Stimulated activated CD4-positive, alpha-beta T cell treated with anti-CD3 and anti-CD28 coated beads, Interleukin-12 subunit alpha, Interleukin-12 subunit beta, amount 100 ng/mL, for 48 hours (primary cell): ENCODE measurements at places on chromosomes 13 and 19.

DNA sequence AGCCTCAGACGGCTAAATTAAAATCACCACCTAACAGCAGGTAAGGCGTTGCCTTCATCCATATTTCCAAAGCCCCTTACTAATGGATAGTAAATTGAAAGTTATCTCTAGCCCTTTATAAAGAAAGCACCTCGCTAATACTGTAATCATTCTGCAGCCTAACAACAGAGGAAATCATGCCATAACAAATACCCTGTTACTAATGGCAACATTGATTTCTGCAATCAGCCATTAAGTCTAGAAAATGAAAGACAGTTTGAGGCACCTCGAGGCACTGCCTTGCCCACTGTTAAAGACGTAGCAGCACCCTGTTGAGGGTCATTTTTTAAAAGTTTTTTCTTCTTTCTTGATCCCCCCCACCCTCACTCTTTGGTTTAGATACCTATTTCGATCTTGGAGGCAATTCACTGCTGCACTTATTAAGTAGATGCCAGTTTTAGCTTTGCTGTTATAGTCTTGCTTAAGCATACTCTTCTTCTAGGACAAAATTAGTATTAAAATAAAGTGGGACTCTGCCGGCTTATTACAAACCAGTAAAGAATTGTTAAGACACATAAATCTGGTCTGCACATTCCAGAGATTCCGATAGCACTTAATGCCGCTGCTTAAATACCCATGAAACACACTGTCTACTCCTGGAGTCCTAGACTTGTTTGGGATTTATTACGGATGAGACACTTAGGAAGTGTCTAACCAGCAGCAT lies 74.8 kb downstream of the ZNF536 start:
- DNase-seq, result no peak

- no peak for DNase-seq
These were observed 48.5 kb upstream of the TUBGCP3 start for GRCh38 chr13:112636401-112636975.

- DNase-seq, result no peak
These were observed 123.1 kb downstream of the CDK8 start for GRCh38 chr13:26377038-26377437.

DNA sequence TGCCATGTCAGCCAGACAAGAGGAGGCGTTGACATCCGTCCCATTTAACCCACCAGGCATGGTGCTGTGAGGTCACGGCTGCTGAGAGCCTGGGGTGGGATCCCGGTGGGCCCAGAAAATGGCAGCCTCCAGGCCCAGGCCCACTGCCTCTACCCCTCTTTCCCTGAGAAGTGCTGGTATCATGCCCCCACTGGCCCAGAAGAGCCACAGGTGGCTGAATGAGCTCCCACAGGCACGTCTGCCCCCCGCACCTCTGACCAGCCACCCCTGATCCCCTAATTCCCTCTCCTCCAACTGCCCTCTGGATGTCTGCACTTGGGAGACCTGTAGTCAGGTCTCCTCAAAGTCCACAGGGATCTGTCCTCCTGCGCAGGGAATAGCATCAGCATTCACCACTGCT lies 37.3 kb upstream of the KCTD15 start:
- no peak for DNase-seq

DNA sequence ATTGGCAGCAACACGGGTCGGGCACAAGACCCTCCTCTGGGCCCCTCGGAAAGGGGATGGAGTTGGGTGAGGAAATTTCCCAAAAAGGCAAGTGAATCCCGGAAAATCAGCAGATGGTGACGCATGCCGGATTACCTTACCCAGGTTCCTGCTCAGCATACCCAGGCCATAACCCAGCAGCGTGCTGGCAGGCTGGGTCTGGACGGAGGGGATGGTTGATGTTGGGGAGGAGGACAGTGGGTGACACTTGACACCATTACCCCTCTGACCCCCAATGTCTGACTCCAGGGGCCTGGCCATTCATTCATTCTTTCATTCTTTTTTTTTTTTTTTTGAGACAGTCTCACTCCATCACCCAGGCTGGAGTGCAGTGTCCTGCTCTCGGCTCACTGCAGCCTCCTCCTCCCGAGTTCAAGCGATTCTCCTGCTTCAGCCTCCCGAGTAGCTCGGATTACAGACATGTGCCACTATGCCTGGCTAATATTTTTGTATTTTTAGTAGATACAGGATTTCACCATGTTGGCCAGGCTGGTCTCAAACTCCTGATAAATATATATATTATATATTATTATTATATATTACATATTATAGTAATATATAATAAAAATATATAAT lies 799 bp downstream of the PVR start:
- DNase-seq, result peak; percentile 4

GRCh38 chr13:19601749-19602725 lies 31.4 kb upstream of the MPHOSPH8 start:
- no peak for DNase-seq

GRCh38 chr19:17112700-17113099 lies 37.1 kb downstream of the MYO9B start:
- no peak for DNase-seq

DNA sequence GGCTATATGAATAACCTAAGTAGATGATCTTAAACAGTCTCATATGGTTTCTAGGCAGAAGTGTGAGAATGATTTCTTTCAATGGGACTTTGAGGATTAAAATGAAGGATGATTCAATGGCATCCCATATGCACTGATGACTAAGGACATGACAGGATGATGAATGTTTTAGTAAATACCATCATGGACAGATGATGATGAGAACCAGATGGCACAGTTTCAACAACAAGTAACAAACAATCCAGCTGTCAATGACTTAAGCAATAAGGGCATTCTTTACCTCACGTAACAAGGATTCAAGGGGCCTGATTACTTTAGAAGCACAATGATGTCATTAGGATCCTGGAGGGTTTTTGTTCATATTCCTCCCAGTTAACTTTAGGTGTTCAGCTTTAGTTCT lies 2678.4 kb downstream of the PCDH9 start:
- no peak for DNase-seq

- no peak for DNase-seq
These were observed 8.8 kb downstream of the EDNRB start for GRCh38 chr13:77909827-77910226.

DNA sequence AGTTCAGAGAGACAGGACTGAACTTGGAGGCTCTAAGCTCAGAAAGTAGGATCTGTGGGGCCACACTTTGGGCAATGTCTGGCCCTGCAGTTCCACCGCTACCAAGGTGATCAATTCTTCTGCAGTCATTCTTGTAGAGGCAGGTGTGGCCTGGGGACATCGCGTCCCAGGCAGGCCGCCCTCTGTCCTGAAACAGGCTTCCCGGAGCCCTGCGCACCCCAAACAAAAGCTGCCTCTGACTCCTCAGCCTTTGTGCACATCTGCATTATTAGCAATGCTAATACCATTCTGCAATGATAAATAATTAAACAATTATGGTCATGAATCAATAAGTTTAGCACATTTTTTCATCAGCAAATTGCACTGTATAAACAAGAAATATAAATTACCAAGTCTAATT lies 160.2 kb downstream of the URI1 start:
- DNase-seq, result no peak

DNA sequence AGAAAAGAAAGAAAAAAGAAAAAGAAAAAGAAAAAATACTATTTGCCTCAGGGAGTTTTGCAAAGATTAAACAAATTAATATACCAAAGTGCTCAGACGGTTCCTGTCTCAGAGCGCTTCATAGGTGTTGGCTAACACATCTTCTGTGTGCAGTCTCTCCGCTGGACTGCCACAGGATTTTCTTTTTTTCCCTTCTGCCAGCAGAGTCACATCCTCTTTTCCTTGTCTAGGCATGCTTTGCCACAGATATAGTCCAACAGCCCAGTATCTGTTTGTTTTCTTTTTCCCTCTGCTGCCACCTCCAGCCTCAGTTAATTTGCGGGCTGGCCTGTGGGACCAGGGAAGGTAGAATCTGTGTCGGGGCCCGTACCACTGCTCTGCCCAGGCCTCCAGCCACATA lies 3.4 kb upstream of the URAD start:
- DNase-seq, result no peak

DNA sequence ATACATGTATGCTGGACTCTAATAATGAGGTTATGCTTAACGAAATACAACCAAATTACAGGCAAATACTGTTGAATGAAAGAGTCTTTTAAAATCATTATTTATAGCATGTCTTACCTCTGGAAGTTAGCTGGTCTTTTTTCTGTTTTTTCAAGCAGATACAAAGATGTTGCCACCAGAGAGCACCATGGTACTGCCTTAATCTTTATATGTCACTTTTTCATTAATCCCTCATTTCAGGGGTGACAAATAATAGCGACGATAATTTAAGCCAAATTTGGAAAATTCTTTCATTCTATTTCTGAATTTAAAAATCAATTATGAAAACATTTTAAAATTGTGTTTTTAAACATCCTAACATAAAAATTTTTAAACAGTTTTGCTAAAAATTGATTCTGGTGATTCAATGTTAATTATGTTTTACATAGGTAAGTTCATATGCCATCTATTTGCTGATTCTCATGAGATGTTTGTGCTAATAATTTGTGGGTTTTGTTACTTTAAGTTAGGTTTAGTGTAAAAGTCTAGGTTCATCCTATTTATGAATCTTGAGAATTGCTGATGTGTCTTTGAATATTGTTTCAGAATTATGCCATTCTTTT lies 379.3 kb upstream of the SGCG start:
- no peak for DNase-seq

DNA sequence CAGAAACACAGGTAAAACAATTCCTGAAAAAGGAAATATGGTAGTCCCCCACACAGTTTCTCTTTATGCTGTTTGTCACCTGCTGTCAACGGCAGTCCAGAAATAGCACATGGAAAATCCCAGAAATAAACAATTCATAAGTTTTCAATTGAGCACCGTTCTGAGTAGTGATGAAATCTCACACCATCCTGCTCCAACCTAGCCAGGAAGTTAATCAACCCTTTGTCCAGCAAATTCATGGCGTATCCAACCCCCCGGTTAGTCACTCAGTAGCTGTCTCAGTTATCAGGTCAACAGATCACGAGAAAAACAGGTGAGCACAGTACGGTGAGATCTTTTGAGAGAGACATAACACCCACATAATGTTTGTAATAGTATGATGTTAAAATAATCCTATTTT lies 74.2 kb downstream of the TUBGCP3 start:
- no peak for DNase-seq

GRCh38 chr13:25598421-25598820 lies 226.6 kb downstream of the ATP8A2 start:
- no peak for DNase-seq

DNA sequence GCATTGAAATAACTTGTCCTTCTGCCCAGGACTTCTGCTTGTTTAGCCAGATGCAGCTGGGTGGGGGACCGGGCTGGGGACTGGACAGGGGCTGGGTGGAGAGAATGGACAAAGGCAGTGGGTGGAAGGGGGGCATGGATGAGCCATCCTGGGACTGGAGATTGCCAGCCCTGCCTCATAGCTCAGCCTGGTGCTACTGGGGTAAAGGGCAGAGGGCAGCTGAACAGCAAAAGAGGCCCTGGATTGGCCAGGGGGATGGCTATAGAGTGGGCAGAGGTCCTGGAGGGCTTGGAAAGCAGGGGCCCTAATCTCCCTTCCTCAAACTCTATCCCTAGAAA lies 17.7 kb upstream of the PLAUR start:
- no peak for DNase-seq

DNA sequence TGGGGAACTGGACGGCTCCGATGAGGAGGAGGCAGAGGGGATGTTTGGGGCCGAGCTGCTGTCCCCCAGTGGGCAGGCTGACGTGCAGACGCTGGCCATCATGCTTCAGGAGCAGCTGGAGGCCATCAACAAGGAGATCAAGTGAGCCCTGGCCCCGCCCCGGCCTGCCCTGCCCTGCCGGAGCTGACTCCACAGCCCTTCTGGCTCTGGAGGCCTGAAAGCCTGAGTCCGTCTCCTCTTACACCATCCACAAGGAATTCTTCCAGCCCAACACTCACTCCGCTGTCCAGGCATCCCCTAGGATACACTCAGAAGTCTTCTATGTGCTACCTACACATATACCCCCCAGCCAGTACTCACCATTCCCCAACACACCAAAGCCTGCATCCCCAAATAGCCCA lies 17.4 kb downstream of the PPFIA3 start:
- no peak for DNase-seq

- DNase-seq, result no peak
These were observed 31.4 kb upstream of the TPTE2 start for GRCh38 chr13:19592657-19593180.

DNA sequence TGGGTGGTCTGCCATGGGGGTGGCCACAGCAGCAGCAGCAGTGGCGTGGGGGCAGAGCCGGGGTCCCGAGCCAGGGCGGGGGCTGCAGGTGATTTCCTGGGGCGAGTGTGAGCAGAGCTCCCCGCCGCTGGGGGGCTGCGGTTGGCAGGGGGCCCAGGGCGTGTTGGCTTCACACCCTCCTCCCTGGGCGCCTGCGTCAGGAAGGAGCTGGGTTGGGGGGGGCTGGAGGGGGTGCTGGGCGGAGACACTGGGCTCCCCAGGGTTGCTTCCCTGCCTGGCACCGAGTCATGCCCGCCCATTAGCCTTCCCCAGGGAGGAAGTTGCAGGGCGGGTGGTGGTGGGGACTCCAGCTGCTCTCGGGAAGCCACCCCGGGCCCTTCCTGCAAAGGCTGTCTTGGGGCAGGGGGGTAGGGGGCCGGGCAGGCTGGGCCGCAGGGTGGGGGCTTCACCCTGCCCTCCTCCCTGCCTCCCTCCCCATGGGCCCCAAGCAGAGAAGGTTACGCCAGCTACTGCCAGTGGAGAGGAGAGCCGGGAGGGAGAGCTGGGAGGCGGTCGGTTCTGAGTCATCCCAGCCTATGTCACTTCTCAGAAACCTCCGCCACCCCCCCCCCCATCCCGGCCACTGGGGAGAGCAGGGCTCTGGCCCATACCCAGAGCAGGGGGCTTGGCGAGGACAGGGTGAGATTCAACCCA lies 4.6 kb downstream of the MIDN start:
- DNase-seq, result no peak

DNA sequence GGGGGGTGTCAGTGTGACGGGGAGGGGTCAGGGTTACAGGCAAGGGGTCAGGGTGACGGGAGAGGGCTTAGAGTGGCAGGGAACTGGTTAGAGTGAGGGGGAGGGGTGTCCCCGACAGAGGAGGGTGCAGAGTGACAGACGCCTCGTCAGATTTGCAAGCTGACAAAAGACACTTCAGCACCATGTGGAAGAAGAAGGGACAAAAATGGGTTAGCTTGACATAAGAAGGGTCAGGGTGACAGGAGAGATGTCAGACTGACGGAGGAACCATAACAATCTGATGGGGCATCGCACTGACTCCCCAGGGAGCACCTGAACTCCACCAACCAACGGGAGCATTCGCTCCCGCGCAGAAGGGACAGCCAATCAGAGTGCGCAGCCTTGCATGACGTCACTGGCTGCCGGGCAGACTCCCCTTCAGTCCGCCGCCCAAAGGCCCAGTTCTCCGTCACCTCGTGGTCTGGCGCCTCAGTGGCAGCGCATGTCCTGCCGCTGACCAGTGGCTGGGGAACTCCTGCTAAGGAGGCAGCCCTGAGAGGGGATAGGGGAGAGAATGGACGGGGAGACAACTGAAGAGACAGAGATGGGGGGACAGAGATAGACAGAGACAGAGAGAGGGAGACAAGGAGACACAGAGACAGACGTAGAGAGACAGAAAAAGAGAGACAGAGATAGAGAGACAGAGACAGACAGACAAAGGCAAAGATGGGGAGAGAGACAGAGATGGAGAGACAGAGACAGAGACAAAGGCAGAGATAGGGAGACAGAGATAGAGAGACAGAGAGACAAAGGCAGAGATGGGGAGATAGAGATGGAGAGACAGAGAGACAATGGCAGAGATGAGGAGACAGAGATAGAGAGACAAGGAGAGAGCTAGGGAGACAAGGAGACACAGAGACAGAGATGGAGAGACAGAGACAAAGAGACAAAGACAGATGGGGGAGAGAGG lies 30.2 kb downstream of the C19orf81 start:
- DNase-seq, result peak; percentile 63
